Endothelial cell (in vitro differentiated cells): ENCODE measurements at places on chromosomes 1 and 21. TPM values are rescaled to one million over a fixed set of nuclear protein-coding genes. Genes with fewer than 3 reads are reported as not detected.

DNA sequence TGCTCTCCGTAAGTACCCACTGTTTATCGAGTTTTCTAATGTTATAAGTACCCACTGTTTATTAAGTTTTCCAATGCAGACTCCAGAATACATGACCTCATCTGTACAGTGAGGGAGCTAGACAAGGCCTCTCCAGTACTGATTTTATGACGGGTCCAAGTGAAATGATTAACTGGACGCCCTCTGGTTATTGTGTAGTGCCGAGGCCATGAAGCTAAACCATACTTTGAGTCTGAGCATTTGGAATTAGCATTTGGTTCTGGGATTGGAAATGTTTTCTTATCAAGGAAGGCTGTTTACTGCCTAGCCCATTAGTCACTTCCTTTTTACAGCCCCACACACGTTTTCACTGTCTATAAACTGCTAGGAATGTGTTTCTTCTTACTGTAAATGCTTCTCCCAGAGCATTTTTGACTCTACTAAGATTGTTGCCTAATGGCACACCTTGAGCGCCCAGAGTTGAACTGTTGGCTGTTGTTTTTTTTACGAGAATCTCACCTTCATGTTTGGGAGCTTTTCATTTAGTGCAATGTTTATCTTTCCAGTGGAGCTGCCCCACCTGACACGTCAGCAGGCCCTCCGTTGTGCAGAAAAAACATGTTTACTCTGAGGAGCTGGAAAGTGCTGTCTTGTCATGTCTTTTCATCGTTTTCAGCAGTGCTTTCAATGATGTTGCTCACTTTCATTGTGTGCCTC, 26.9 kb downstream of the SPATA46 start:
- no peaks in the 10 kb centered on the region for H3K27me3 ChIP-seq
- peaks cover 33% of the 10 kb centered on the region for H3K36me3 ChIP-seq
- DNase-seq, result no peak
- no peak overlapping the region for H3K4me3 ChIP-seq

- H3K4me3 ChIP-seq, result no peak overlapping the region
- H3K36me3 ChIP-seq, result no peaks in the 10 kb centered on the region
- H3K27me3 ChIP-seq, result no peaks in the 10 kb centered on the region
- no peak for DNase-seq
- no peak overlapping the region for H3K27ac ChIP-seq
Measured at GRCh38 chr1:212532469-212533147, 76.0 kb upstream of the ATF3 start.

DNA sequence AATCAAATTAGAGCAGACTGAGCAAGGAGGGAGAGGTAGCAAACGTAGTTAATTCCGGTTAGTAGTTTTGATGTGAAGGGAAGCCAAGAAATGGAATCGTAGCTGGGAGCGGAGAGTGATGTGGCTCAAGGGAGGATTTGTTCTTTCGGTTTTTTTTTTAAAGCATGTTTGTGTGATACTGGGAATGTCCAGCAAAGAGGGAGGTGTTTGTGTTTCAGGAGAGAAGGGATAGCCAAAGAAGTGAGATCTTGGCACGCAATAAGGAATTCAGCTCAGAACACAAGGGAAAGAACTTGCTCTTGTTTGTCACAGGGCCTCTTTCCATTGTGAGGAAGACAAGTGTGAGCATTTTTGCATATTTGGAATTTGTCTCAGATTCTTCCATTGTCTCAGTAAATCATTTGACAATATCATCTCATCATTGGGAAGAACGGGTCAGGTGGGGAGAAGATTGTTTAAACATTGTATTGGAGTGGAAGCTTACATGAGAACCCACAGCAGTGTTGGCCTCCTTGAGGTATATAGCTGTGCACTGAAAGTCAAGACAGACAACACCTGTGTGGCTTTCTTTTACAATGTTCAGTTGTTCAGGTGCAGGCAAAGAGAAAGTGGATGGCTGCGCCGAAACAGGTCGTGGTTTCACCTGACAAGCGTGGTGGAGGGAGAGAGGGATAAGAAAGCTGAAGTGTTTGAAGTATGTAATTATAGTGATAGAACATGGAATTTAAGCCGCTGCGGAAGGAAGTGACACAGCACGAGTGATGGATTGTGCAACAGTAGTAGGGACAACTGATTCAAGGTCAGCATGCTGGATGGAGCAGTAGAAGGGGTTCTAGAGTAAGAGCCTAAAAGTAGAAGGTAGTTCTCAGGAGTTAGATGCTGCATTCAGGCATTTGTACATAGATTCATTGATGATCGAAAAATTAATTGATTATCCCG, 25.4 kb downstream of the FMN2 start:
- no peaks in the 10 kb centered on the region for H3K36me3 ChIP-seq
- no peak for DNase-seq
- H3K27me3 ChIP-seq, result no peaks in the 10 kb centered on the region
- H3K4me3 ChIP-seq, result no peak overlapping the region

Gene COL16A1
- total RNA-seq, result 5.3 TPM

Gene CD5L
- not detected for total RNA-seq

GRCh38 chr1:111139324-111139955, 453 bp downstream of the DRAM2 start:
- H3K4me1 ChIP-seq, result peaks cover 36% of the 10 kb centered on the region
- peak overlapping the region; percentile 99 for H3K27ac ChIP-seq
- H3K27me3 ChIP-seq, result peaks cover 5% of the 10 kb centered on the region
- H3K36me3 ChIP-seq, result peaks cover 24% of the 10 kb centered on the region
- H3K4me3 ChIP-seq, result peak overlapping the region; percentile 99

Gene GJC2
- 13.0 TPM for total RNA-seq

GRCh38 chr1:201731142-201731541, 97.8 kb upstream of the IPO9 start:
- H3K27me3 ChIP-seq, result peaks cover 6% of the 10 kb centered on the region
- no peak overlapping the region for H3K4me3 ChIP-seq
- no peak overlapping the region for H3K27ac ChIP-seq
- peaks cover 15% of the 10 kb centered on the region for H3K36me3 ChIP-seq
- H3K4me1 ChIP-seq, result peaks cover 27% of the 10 kb centered on the region
- no peak for DNase-seq

DNA sequence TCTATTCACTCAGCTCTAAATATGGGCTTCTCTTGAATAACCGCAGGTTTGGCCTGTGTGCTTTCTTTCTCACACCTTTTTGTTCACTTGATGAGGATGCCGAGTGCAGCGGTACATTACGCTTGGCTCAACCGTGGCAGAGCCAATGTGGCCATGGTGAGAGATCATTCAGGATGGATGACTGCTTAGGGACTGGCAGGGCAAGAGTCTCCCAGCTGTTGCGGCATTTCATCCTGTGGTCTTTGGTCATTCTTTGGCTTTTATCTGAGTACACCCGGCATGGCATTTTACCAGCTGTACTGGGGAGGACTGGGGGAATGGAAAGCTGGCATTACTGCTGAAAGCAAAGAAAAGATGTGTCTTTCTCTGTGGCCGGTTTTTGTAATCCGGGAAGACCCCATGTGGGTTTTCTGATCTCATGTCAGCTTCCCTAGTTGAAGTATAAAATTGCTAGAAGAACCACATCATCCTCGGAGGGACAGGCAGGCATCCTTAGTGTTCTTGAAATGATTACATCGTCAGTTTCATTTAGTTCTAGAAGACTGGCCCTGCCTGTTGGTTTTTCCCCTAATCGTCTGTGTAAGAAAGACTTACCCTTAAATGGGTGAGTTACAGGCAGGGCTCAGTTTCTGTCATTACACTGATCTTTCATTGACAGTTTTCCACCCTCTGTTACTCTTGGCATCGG, 15.1 kb downstream of the PCP4 start:
- no peak overlapping the region for H3K4me3 ChIP-seq
- H3K36me3 ChIP-seq, result peaks cover 5% of the 10 kb centered on the region
- DNase-seq, result no peak
- H3K27me3 ChIP-seq, result no peaks in the 10 kb centered on the region
- no peak overlapping the region for H3K27ac ChIP-seq
- no peaks in the 10 kb centered on the region for H3K4me1 ChIP-seq

DNA sequence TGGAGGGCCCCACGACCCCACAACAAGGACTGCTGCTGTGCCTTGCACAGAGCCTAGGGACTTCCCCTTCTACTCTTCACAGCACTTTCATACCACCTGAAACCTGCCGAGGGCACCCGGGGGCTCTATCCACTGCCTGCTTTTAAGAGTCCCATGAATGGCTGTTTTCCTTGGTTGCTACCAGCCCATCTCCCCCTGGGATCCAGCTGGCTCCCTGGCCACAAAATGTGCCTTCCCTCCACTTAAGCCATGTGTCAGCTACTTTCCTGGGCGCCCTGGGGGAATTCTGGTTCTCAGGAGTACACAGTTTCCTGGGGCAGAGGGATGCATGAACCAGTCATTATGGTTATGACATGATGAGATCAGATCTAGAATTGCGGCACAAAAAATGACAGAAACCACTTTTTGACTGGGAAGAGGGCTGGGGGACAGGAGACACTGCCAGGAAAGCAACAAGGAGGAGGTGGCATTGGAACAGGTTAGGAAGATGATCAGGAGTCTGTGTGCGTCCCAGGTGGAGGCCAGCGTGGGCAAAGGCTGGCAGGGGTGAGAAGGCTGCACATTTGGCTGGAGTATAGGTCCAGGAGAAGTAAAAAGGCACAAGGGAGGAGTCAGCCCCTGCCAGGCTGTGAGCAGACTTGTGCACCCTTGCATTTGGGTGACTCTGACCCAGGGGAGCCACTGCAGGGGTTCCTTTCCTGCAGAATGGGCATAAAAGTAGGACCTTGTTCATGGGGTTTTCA, 3.2 kb upstream of the TNFRSF8 start:
- peaks cover 13% of the 10 kb centered on the region for H3K27me3 ChIP-seq
- no peak for DNase-seq
- no peak overlapping the region for H3K4me3 ChIP-seq
- H3K27ac ChIP-seq, result no peak overlapping the region
- H3K4me1 ChIP-seq, result no peaks in the 10 kb centered on the region
